AG20443 (cell line): ENCODE measurements at places on chromosomes 3 and 15.

DNA sequence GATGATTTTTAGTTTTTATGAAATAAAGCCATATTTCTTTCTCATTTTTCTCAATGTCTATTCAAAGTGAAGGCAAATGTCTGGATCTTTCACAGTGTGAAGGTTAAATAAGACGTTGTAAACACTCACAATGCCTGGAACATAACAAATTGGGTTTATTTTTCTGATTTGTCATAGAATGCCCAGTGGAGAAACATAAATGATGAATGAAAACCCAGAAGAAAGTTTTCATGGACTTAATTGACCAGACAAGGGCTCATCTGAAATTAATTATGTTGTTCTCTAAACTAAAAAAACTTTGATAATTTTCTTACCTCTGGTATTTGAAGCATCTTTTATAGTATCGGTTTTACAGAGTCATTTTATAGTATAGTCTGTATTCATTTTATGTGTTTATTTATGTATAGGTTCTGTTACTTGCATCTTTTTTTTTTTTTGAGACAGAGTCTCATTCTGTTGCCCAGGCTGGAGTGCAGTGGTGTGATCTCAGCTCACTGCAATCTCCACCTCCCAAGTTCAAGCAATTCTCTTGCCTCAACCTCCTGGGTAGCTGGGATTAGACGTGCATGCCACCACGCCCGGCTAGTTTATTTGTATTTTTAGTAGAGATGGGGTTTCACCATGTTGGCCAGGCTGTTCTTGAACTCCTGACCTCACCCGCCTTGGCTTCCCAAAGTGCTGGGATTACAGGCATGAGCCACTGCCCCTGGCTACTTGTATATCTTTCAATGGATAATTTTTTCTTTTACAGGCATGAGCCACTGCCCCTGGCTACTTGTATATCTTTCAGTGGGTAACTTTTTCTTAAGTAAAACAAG is 15.1 kb upstream of the BNIP2 start:
- no peak for DNase-seq

DNA sequence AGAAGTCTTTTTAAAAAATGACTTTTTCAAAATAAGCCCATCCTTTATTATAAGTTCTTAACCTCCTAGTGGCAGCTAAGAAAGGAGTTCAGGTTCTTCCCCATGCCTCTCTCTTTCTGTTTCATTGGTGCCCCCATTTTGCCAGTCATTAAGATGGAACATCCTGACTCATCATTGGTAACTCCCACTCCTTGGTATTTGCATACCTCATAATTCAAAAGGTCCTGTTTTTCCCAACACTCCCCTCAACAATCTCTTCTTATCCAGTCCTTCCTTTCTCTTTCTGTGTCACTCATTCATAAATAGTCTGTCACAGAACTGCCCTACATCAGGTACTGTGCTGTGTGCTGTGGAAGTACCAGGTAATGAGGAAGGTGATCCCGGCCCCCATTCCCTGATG is 394.0 kb downstream of the FOXP1 start:
- peak; percentile 11 for DNase-seq

GRCh38 chr3:167228135-167228534 is 152.0 kb downstream of the ZBBX start:
- peak; percentile 36 for DNase-seq

DNA sequence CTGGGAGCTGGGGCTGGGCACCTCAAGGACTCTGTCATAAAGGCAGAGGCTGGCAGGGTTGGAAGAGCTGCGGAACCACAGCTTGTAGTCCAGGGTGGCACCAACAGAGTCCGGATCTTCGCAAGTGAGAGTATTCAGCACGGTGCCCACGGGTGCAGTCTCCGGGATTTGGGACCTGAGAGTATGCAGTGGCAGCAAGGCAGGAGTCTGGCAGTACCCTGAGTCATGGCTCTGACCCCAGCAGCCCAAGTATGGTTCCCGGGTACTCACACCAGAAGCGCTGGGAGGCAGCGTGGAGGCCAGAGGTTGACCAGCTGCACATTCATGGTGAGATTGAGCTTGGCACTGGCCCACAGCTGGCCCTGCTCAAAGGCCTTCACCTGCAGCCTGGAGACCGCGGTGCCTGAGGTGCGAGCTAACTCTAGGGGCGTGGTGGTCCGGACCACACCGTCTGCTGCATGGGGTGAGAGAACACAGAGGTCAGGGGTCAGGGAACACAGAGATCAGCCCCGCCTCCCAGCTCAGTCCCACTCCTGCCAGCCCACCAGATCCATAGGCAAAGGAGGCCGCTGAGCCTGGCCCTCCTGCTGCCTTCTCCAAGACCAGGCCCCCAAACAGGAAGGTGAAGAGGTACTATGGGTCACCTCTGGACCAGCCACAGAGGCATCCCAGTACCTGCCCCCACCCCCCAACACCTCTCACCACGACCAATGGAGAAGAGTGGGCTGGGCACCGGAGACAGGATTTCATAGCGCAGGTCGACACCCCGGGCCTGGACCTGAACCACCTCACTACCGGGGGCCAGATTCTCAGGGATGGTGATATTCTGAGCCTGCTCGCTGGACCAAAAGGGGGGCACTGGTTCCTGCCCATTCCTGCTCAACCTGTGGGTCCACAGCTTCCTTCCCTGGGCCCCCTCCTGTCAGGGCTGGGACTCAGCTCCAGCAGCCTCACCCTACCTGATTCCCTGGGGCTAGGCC is 4.5 kb downstream of the CDHR4 start:
- no peak for DNase-seq

DNA sequence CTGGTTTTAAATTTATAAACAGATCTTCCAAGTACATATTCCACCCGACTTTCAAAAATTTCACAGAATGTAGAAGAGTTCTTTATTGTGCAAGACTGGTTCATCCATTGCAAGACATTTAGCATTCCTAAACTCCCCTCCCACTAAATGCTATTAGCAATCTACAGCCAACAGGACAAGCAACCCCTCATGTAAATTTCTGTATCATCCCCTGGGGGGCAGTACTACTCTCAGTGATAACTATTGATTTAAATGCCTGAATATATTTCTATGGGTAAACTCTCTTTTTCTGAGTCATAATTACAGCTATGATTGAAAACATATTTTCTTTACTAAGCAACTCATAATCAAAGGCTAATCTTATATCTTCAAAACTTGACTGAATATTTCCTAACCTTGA is 10.7 kb upstream of the SLC15A2 start:
- peak; percentile 11 for DNase-seq

DNA sequence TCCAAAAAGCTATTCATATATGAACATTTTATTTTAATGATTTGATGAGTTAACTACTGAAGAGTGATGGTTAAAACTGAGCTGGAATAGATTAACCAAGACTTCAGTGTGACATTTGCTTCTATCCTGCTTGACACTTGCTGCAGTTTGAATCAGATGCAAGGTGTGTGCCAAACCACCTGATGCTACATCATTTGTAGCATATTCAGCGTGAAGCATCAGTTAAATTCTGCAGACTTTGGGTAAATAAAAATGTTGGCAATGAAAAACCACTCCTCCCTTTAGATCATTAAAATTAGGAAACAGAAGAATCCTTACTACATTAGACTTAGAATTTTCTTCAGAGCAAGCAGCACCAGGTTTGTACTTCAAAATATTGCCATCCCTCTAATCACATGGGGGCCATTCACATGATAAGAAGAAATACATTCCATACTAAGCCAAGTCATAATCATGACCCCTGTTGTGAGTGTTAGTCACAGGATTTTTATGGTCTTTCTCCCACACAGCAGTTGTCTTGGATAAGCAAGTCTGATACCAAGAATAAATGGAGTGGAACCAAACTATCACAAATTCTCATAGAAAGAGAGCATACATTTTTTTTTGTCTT is 160.7 kb upstream of the TNIK start:
- no peak for DNase-seq

GRCh38 chr15:89130201-89130600 is 41.9 kb downstream of the ABHD2 start:
- no peak for DNase-seq

- no peak for DNase-seq
Measured at GRCh38 chr15:26098801-26099200, 235.7 kb upstream of the ATP10A start.

GRCh38 chr3:104632521-104632920 is 734.2 kb upstream of the ALCAM start:
- no peak for DNase-seq

DNA sequence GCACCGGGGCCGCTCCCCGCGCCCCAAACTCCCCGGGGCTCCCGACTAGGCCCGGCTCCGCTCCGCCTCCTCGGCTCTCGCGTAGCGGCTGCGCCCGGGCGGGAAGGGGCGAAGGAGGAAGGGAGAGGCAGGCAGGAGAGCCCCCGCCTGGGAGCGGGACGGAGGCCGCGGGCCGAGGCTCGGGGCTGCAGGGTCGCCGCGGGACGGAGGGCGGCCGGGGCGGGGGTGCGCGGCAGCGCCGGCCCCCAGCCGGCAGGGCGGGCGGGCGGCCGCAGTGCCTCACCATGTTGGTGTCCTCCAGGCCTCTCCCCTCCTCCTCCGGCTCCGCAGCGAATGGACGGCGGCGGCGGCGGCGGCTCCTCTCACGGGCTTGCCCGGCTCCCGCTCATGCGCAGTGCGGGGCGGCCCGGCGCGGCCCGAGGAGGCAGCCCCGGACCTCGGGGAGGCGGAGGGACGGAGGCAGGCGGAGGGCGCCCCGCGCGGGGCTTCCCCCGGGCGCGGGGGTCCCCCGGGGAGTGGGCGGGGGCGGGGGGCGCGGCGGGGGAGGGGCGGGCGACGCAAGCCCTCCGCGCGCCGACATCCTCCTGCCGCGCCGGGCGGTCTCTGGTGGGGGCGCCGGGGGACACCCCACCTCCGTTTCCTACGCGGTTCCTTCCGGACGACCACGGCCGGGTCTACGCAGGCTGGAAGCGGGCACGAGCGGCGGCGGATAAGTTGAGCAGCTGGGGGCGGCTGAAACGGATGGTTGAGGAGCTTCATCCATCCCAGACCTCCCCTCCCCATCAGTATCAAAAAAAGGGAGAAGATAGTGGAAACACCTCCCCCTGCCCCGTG is at the start of gene DCUN1D1:
DCUN1D1 (minus strand) TSS at position 335 of the 834 bp plus-strand sequence; CDS start at position 286, 49 bp downstream.
- peak; percentile 99 for DNase-seq

- no peak for DNase-seq
Measured at GRCh38 chr15:58114812-58115211, 23.4 kb upstream of the AQP9 start.

DNA sequence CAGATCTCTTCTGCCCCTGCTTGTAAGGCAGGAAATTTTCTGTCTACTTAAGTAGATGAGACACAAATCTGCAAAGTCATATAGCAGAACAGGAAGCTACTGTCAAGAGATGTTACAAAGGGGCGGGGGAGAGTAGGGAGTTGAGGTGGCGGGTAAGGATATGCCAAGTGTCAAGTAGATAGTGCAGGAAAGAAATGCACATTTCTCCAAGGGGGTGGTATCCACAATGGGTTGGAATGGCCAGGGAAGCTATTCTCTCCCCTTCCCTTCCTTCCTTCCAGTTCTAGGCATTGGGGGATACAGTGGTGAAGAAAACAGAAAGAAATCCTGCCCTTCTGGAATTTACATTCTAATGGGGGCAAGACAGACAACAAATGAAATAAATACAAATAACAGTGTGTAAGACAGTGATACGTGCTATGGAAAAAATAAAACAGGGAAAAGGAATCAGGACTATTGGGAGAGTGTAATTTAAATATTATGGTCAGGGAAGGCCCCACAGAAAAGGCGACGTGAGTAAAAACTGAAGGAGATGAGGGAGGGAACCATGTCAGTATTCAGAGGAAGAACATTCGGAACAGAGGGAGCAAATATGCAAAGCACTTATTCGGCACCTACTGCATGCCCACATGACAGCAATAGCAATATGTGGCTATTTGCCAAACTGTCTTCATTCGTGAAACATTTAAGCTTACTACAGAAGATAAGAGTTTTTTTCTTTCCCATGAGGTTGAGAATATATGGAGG is 42.8 kb upstream of the RNU6-1 start:
- DNase-seq = no peak

DNA sequence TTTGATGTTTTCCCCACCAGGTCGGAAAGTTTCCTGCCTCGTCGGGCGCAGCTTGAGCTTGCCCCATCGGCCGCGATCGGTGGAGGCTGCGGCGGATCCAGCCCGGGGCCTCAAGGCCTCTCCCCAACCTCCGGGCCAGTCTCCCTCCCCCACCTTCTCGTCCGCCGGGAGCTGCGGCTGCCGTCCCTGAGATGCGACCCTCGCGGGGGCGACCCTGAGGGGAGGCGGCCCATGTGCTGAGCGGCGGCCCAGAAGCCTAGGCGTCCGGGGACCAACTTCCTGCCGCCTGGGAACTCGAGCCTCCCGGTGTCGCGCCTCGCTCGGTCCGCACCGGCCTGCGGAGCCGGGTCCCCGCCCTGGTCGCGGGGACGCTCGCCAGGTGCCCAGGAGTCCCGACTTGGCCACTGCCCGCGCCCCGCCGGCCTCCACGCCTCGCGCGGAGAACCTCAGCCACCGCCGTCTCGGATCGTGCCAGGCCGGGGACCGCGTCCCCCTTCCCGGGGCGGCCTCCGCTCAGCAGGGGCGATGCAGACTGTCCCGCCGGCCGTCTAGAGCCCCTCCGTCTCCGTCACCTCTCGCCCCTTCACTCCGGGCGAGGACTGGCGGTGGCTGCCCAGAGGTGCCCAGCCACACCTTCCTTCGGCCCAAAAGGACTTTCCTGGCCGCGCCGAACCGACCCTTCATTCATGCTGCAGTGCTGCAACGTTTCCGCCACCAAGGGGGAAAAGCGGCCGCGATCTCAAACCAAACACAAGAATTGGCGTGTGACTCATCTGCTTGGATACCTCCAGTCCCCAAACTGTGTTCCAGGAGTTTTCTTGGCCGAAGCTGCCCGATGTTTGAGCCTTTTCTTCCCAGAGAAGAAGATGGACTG is 656 bp downstream of the SLMAP start:
- peak; percentile 73 for DNase-seq

DNA sequence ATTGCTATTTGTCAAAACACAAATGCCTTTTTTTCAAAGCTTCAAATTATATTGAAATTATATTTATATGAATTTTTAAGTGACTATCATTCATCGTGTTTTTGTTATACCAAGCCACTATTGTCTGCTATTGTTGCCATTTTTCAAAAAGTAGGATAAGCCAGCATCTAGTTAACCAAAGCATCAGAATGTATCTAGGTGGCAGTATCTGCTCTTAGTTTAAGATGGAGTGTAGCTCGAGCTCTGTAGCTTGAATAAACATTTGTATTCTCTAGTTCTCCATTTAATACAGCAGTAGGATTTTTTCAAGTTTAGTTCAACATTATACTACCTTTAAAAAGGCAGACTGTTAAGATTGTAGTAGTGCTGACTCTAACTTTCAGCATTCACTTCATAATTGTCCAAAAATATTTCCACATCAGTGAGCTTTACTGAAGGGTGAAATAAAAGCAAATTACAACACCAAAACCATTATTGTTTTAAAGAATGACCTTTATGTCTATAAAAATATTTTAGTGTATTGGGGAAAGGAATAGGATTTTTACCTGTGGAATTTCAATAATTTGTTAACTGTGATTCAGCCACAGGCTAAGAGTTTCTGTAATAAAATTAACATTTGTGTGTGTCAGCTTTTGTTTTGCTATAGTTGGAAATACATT is 19.6 kb upstream of the C15orf61 start:
- peak; percentile 39 for DNase-seq

- no peak for DNase-seq
Measured at GRCh38 chr3:78141269-78141668, 1101.4 kb downstream of the ROBO2 start.

GRCh38 chr15:61724251-61724939 is 335.9 kb downstream of the VPS13C start:
- no peak for DNase-seq
